Lower lobe of right lung (tissue), 2 donors: ENCODE measurements at places on chromosomes 11 and 22.
A peak's percentile ranks its signal among the peaks of the same experiment; 100 is the strongest.

DNA sequence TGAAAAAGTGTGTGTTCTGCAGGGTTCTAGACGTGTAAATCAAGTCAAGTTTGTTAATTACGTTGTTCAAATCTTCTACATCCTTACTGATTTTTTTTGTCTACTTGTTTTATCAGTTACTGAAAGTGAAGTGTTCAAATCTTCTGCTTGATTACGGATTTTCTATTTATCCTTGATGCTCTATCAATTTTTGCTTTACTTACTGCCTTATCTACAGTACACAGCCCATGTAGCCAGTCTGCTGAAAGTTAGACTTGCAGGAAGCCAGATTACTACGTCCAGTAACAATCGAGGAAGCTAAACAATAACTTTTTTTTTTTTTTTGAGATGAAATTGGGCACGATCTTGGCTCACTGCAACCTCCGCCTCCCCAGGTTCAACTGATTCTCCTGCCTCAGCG is 15.6 kb upstream of the C11orf24 start:
- DNase-seq: no peak

- peak; percentile 12 for DNase-seq
Measured at GRCh38 chr22:39114112-39114511, 17.1 kb downstream of the APOBEC3H start.

GRCh38 chr11:71339396-71339881 is 87.1 kb upstream of the SHANK2 start:
- DNase-seq: no peak

GRCh38 chr11:69311767-69312385 is 17.9 kb downstream of the MYEOV start:
- no peak for DNase-seq

DNA sequence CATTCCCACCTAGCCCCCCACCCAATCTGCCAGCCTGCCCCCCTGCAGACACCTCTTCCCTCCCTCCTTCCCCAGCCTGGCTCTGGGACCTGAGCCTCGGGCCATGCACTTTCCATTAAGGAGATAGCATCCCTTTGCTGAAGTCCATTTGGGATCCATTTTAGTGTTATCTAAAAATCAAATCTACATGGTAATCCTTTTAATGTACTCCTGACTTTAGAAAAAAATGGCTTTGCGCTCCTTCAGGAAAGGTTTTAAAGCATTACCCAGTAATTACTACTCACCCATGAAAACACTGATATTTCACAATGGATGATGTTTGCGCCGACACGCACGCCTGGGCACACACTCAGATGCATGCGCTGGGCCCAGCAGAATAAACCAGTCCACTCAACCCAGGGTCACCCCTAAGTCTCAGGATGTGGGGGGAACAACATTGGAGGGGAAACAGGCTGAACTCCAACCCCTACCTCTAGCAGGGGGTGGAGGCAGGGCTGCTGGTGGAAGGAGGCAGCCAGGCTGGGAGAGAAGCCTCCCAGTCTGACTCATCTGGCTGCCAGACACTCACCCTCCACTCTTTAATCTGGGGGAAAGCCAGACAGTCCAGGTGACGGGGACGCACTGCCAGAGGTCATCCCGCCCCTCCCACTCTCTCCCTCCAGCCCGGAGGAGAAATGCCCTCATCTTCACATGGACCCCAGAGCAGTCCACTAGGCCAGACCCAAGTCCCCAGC is 29.8 kb downstream of the LMO1 start:
- DNase-seq: peak; percentile 13
